ENCODE measurements at places on chromosomes 1 and 21. TPM values are rescaled to one million over a fixed set of nuclear protein-coding genes. Genes with fewer than 3 reads are reported as not detected.

DNA sequence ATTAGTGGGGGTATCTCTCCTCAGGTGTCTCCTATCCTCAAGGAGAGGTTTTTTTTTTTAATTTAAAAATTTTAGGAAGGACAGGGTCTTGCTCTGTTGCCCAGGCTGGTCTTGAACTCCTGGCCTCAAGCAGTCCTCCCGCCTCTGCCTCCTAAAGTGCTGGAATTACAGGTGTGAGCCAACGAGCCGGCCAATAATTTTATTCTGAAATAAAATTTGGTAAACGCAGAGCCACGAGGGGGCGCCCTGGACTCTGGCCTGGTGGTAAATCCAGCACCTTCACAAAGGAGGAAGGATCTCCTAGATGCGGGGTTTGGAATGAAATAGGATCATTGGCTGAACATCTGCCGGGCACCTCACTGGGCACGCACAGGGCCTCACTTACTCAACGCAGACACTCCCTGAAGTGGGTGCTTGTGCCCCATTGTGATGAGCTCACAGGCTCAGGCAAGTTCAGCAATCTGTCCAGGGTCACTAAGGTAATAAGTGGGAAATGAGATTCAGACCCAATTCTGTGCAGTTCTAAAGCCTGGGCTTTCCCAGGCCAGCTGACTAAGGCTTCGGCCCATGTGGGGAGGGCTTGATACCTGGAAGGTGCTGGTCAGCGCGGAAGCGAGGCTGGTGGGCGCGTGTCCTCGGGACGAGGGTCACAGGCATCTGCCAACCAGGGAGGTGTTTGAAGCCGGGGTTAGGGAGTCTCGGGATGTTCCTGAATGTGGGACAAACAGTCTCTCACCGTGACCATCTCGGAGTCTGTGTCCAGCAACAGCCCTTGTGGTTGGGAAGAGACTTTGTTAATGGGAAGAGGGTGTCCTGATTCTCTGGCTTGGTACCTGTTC is 32.7 kb upstream of the ETV3 start:
- H3K36me3 ChIP-seq, result no peaks in the 10 kb centered on the region
- H3K27ac ChIP-seq, result no peak overlapping the region
- no peak for DNase-seq
- H3K4me3 ChIP-seq, result no peak overlapping the region

GRCh38 chr21:42144679-42145568 is 73.8 kb downstream of the UMODL1 start:
- peaks cover 31% of the 10 kb centered on the region for H3K27me3 ChIP-seq
- no peaks in the 10 kb centered on the region for H3K36me3 ChIP-seq
- DNase-seq, result no peak
- H3K27ac ChIP-seq, result no peak overlapping the region
- no peak overlapping the region for H3K4me3 ChIP-seq

DNA sequence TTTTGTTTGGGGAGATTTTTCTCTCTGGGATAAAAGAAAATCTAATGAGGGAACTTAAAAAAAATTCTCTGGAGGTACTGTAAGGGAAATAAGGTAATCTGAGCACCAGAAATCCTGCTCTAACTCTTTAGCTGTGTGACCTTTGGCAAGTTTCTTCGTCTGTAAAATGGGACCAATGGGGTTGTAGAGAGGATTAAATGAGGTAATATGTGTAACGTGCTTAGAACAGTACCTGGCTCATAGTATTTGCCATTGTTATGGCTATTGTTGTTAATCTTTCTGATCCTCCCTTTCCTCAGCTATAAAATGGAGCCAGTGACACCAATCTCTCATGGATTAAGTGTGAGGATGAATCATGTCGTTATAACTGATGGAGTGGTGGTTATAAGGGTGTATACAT is 845 bp upstream of the KLHDC8A start:
- H3K27ac ChIP-seq, result no peak overlapping the region
- no peaks in the 10 kb centered on the region for H3K36me3 ChIP-seq
- no peak overlapping the region for H3K4me3 ChIP-seq
- no peaks in the 10 kb centered on the region for H3K4me1 ChIP-seq
- peaks cover 47% of the 10 kb centered on the region for H3K27me3 ChIP-seq
- DNase-seq, result no peak

GRCh38 chr1:24551290-24551959 is 4.5 kb upstream of the NCMAP start:
- H3K36me3 ChIP-seq, result no peaks in the 10 kb centered on the region
- DNase-seq, result no peak
- H3K27ac ChIP-seq, result no peak overlapping the region
- H3K4me1 ChIP-seq, result no peaks in the 10 kb centered on the region
- H3K27me3 ChIP-seq, result peaks cover 49% of the 10 kb centered on the region

GRCh38 chr1:116514708-116515525 is 55.9 kb downstream of the CD58 start:
- H3K36me3 ChIP-seq, result no peaks in the 10 kb centered on the region
- H3K27me3 ChIP-seq, result no peaks in the 10 kb centered on the region
- H3K27ac ChIP-seq, result no peak overlapping the region
- no peaks in the 10 kb centered on the region for H3K4me1 ChIP-seq

GRCh38 chr1:172401477-172401876 is 19.0 kb upstream of the C1orf105 start:
- H3K4me3 ChIP-seq, result no peak overlapping the region
- no peaks in the 10 kb centered on the region for H3K27me3 ChIP-seq
- H3K36me3 ChIP-seq, result no peaks in the 10 kb centered on the region
- peaks cover 3% of the 10 kb centered on the region for H3K4me1 ChIP-seq

DNA sequence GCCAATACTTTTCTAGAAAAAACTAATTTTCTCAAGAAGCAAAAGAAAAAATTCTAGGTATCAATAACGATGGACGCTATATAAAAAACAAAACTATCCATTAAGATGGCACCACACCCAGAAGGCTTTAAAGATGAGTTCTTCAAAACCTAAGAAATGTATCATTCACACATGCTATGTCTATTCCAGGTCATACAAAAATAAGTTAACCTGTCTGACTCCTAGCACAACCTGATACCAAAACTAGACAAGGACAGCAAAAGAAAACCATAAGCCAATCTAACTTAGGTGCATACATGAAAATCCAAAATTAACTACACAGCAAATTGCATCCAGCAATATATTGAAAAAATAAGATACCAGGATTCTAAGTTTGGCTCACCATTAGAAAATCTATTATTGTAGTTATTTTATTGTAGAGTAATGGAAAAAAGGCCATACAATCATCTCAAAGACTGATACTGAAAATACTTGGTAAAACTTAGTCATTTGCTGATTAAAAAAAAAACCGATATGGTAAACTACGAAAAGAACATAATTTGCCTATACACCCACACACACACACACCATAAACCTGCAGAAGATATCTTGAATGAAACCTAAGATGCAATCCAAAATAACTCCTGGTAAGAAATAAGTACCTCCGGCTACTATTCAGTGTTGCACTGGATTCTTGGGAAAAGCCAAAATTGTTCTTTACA is 55.0 kb downstream of the TRAF5 start:
- no peak overlapping the region for H3K27ac ChIP-seq
- DNase-seq, result no peak
- H3K27me3 ChIP-seq, result no peaks in the 10 kb centered on the region
- no peak overlapping the region for H3K4me3 ChIP-seq
- no peaks in the 10 kb centered on the region for H3K36me3 ChIP-seq

- no peaks in the 10 kb centered on the region for H3K4me1 ChIP-seq
- H3K36me3 ChIP-seq, result no peaks in the 10 kb centered on the region
- peak overlapping the region; percentile 68 for H3K27ac ChIP-seq
- H3K4me3 ChIP-seq, result no peak overlapping the region
These were observed 163.8 kb downstream of the COL24A1 start for GRCh38 chr1:85992791-85993190.

GRCh38 chr1:234197839-234198238 is 175.4 kb upstream of the COA6 start:
- H3K27me3 ChIP-seq, result no peaks in the 10 kb centered on the region
- no peaks in the 10 kb centered on the region for H3K36me3 ChIP-seq
- H3K4me1 ChIP-seq, result no peaks in the 10 kb centered on the region
- no peak overlapping the region for H3K4me3 ChIP-seq

- H3K27me3 ChIP-seq, result no peaks in the 10 kb centered on the region
- no peak overlapping the region for H3K27ac ChIP-seq
- peak overlapping the region; percentile 89 for H3K4me3 ChIP-seq
- no peak for DNase-seq
These were observed 592 bp upstream of the ZNF326 start for GRCh38 chr1:89994231-89994804.

DNA sequence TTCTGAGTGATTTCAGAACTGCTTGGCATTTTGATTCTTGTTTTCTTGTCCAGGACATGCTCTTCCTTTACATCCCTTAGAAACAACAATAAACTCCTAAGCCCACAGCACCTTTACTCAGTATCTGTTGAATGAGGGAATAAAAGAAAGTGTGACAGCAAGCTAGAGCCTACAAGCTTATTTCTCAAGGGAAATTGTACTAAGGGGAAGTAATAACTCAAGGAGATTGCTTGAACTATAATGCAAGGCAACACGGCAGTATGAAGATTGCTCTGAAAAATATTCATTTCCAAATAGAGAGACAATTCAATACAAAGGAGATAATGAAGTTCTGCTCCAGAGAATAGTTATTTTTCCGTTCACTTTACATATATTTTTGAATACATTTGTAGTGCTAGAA is 6.5 kb downstream of the OR6P1 start:
- DNase-seq, result no peak
- no peak overlapping the region for H3K4me3 ChIP-seq
- no peak overlapping the region for H3K27ac ChIP-seq

GRCh38 chr1:39818482-39818881 is 29.8 kb upstream of the BMP8B start:
- peaks cover 8% of the 10 kb centered on the region for H3K27me3 ChIP-seq
- H3K4me1 ChIP-seq, result no peaks in the 10 kb centered on the region
- H3K36me3 ChIP-seq, result no peaks in the 10 kb centered on the region
- H3K4me3 ChIP-seq, result no peak overlapping the region

DNA sequence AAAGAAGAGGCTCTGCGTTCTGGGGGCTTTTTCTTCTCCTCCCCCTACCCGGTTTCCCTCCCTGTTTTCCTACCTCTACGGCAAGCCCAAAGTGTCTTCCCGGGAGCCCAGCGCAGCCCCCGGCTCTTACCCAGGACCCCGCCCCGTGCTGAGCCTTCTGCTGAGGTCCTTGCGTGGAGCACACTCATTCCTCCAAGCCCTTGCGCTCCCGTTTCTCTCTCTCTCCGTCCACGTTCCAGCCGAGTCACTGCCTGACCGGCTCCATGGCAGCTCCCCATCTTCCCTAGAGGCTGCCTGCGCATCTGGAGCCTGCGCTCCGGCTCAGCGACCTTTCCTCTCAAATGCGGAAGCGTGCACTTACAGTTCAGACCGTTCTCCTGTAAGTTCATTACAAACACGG is 24.9 kb upstream of the PDXK start:
- H3K4me3 ChIP-seq, result no peak overlapping the region
- no peak overlapping the region for H3K27ac ChIP-seq
- H3K4me1 ChIP-seq, result no peaks in the 10 kb centered on the region
- no peak for DNase-seq

- H3K27ac ChIP-seq, result peak overlapping the region; percentile 23
- H3K27me3 ChIP-seq, result no peaks in the 10 kb centered on the region
- DNase-seq, result no peak
- no peak overlapping the region for H3K4me3 ChIP-seq
These were observed 651.6 kb downstream of the PLPP3 start for GRCh38 chr1:55927702-55928290.

DNA sequence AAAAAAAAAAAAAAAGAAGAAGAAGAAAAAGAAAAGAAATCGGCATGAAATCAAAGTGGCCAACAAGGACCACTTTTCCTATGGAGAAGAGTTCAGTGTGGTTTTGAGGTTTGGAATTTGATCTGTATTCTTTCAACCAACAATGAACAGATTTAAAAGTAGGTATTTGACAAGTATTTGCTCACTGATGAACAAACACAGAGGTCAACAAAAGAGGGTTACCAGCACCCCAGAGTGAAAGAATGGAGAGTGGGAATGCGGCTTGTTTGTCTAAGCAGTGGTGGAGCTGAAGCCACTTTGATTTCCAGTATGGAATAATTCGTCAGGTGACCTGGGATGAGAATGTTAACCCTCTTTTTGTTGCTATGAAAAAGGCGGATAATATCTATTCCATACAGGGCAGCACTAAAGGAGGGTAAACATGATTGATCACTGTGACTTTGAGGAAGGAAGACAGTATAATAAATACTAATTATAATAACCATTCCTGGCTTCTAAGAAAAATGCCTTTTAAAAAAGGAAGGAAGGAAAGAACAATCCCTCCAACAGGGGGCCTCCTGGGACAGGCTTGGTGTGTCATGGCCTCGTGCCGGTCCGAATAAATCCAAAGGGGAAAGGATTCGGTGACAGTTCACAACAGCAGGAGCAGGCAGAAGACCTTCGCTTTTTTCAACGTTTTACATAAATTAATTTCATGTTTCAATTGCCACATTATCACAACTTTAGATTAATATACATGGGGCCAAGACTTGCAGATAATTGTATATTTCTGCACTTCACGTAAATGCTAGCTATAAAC is 37.2 kb upstream of the SIM2 start:
- DNase-seq, result peak; percentile 48
- no peaks in the 10 kb centered on the region for H3K36me3 ChIP-seq
- no peak overlapping the region for H3K27ac ChIP-seq

DNA sequence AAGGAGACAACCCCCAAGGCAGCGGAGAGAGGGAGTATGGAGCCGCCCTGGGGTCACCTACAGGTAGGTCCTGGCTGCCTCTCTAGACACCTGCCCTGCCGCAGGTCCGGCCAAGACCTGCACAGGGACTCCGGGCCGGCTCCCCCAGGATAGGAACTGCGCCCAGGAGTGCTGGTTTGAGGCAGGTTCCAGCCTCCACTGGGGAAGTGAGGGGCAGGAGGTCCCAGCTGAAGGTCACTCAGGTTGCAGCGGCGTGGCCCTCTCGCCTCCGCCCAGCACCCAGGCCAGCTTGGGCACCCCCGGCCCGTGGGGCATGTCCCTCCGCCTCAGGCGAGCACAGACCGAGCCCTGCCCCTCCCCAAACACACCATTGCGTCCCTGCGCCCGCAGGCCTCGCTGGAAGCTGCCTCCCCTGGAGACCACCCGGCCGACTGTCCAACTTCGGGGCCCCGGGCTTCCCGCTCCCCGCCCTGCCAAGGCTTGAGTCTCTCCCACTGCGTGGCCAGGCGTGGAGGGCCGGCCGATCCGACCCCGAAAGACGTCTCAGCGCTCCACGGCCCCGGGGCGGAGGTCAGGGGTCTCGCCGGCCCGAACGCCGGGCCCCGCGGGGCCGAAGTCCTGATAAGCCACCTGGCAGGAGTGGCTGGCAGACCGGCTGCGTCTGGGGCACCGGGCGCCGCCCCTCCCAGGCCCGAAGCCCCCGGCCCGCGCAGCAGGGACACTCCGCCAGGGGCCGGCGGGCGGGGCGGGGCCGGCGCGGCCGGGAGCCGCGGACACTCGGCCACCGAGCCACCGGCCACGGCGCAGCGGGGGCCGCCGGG is 1.4 kb upstream of the SKI start:
- H3K4me3 ChIP-seq, result peak overlapping the region; percentile 86
- H3K36me3 ChIP-seq, result peaks cover 4% of the 10 kb centered on the region
- H3K27me3 ChIP-seq, result no peaks in the 10 kb centered on the region
- peaks cover 3% of the 10 kb centered on the region for H3K4me1 ChIP-seq
- H3K27ac ChIP-seq, result peak overlapping the region; percentile 99

GPR52 gene
- total RNA-seq, result 0.90 TPM

SPATA45 gene
- not detected for total RNA-seq

AMY1C gene
- total RNA-seq, result not detected

RXFP4 gene
- total RNA-seq, result not detected

CAPN8 gene
- not detected for total RNA-seq

UQCRHL gene
- total RNA-seq, result 1.4 TPM

ADORA1 gene
- total RNA-seq, result under 0.01 TPM

PCBP3 gene
- total RNA-seq, result 2.5 TPM
